ENCODE measurements at places on chromosomes 6 and 20. TPM values are rescaled to one million over a fixed set of nuclear protein-coding genes. Genes with fewer than 3 reads are reported as not detected.

- no peak for DNase-seq
Observed at GRCh38 chr6:128572294-128572693, 51.9 kb upstream of the PTPRK start.

NMBR gene
- total RNA-seq = not detected

DNA sequence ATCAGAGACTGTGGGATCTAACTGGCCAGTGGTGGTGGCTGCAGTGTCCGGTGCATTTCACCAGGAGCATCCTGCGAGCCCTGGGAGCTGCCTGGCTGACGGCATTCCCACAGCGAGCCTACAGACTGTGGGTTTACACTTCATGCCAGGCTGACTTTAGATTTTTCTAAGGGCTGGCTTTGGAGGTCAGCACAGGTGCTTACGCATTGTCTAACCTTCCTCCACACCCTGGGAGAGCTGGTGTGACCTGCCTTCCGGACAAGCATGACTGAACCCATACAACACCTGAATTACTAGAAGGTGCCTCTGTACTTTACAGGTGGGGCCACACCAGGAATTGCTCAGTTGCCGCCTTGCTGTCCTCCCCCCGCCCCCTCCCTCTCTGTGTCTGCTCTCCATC, 96.2 kb downstream of the RREB1 start:
- DNase-seq = no peak

ZNF311 gene
- total RNA-seq = 0.37 TPM

SDCBP2 gene
- 4.4 TPM for total RNA-seq

GRCh38 chr6:7590918-7591302, 912 bp downstream of the SNRNP48 start:
- DNase-seq = peak; percentile 42

DNA sequence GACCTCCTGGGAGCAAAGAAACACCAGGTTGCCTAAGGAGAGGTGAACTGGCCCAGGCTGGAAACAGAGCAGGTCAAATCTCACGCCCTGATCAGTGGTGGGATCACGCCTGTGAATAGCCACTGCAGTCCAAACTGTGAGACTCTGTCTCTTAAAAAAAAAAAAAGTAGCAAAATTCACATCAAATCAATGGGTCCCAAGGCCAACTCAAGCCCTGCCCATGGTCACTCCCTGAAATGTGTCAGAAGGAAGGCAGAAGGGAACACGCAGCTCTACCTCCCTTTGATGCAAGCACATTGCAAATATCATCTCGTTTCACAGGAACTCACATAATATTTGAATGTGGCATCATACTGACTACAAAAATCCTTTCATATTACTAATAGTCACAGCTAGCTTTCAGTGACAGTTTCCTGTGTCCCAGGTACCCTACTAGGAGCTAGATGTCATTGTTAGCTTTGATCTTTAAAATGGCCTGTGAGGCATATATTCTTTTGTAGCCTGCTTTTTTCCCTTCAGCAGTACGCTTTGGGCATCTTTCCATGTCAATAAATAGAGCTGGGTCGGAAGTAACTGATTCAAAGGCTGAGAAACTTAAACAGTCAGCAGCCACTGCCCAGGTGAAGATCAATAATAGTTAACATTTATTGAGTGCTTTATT, 14.4 kb upstream of the TTPAL start:
- DNase-seq = no peak

- DNase-seq = no peak
Observed at GRCh38 chr6:77455271-77455670, 8.0 kb downstream of the HTR1B start.

GRCh38 chr6:34459899-34460593, 5.8 kb upstream of the PACSIN1 start:
- DNase-seq = no peak

- DNase-seq = no peak
Observed at GRCh38 chr6:140360651-140361050, 986.2 kb upstream of the CITED2 start.

DNA sequence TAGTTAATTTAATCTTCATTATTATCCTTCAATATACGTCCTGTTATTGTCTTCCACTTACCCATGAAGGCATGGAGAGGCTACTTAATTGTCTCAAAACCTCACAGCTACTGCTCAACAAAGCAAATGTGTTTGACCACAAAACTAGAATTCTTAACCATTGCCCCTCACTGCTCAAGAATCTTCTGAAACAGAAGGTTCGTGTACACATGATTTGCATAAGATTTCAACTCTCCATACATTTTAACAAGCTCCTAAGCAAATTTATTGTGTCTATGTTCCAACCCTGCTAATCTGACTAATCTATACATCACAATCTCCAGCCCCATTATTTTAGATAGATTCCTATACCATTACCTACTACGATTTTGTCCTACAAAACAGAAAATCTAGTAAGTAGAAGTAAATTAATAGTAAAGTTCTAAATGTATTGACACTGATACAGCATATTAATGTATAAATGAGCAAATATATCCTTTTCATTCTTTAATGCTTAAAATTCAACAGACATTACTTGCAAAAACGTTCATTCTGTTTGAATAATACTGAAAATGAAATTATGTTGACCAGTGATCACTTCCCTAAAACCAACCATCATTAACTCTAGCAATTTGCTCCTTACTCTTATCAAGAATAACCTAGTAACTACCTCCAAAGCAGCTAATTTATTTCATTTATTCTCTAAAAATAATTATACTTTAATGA, 89.7 kb upstream of the RNF217 start:
- DNase-seq = no peak

HCK gene
- total RNA-seq = 14.1 TPM

STX16 gene
- 22.8 TPM for total RNA-seq

IP6K3 gene
- total RNA-seq = 23.8 TPM

DNA sequence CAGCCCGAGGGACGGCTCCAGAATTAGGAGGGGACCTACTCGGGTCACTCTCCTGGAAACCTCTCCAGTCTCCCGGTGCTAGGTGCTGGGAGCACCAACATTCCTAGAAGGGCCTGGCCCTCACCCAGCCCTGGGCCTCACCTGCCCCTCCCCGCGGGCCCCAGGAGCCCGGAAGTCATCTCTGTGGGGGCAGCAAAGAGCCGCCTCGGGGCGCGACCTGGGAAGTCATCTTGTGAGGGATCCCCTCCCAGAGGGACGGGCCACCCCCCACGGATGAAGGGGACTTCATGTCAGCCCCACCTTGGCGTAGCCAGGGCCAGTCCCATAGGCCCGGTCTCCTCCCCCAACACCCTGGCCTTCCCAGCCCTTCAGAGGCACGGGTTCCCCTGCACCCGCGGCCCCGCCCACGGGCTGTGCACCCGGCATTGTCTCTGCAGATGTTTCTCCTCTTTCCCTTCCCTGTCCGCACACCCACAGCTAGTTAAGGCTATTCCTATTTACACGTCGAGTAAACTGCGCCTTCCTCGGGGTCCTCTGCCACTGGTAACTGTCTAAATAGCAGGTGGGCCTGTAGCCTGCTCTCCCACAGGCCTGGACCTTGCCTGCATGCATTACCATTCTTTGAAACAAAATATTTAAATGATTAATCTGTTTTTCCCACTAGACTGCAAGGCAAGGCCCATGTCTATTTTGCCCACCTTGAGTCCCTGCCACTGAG, 896 bp upstream of the RNASET2 start:
- DNase-seq = peak; percentile 60

DNA sequence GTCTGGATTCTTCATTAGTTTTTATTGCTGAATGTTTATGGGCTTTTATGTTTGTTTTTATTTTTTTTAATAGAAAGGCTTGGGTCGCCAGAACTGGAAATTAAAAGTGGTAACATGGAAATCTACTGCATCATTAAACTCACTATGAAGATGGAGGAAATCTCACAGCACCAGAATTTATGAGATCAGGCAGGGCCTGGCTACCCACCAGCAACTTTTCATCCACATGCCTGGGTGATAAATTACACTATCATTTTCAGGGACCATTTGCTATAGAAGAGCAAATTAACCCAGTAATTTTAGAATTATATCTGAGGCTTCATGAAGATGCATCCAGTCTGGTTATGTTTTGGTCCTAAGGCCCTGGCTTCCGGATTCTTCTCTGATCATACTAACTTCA, 57.8 kb upstream of the PLCB4 start:
- DNase-seq = no peak

MYCT1 gene
- 13.4 TPM for total RNA-seq

DNA sequence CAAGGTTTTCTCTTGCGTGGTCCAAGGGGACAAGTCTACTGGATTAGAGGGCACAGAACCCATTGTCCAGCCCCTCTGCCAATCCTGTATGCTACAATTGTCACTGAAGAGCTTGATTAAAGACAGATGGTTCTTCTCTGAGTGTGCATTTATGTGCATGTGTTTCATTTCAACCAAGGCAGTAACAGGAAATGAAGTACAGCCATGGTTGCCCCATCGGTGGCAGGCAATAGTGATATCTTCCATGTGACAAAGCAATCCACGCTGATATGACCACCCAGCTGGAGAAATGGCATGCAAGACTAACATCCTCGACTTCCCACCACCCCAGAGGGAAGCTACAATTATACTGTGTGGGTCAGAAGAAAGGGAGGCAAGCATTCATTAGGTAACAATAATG, 85.5 kb downstream of the UNC5CL start:
- DNase-seq = no peak

GRCh38 chr6:27865850-27866356, 46.3 kb downstream of the OR2B2 start:
- DNase-seq = no peak

GRCh38 chr20:40766790-40767614, 78.0 kb upstream of the MAFB start:
- no peak for DNase-seq

DNA sequence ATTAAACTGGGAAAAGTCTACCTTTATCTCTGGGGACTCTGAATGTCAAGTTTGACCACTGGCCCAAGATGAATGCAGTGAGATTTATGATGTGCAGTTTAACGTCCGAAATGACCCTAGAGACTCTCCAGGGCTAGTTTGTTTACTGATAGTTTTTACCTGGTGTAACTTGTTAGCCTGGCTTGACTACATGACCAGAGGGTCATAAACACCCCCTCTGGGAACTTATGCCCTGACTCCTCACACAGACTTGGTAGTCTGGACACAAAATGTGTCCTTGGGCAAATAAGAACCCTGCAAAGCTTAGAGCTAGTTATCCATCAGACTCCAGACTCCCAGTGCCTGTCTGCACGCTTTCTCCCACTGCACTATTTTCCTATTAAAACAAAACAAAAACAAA, 606.5 kb downstream of the HACE1 start:
- no peak for DNase-seq

SASH1 gene
- total RNA-seq = 36.2 TPM

DEFB124 gene
- total RNA-seq = 0.44 TPM

BTN3A1 gene
- 12.4 TPM for total RNA-seq

HS3ST5 gene
- not detected for total RNA-seq

DNA sequence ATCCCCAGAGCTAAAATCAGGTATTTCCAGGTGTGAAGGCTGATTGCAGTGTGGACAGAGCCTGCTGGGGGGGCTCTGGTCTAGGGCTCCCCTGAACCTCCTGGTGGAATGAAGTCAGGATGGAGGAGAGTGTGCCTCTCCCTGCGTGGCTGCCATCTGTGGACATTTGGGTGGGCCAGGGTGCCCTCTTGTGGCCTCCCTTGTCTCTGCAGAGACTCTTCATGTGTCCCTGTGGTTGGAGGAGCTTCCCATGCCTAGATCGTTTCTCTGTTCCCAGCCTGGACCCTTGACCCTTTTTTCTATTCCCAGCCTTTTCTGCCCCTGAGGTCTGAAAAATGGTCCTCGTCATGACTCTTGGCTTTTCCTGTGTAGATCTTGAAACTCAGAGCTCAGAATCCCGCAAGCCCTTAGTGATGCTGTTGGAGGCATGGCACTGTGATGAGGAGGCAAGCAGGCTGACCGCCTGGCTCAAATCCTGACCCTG, 9.9 kb upstream of the PSMF1 start:
- DNase-seq = peak; percentile 57

GRCh38 chr6:6315660-6316059, 4.8 kb downstream of the F13A1 start:
- DNase-seq = peak; percentile 50

- no peak for DNase-seq
Observed at GRCh38 chr6:2181567-2181966, 63.8 kb downstream of the GMDS start.

CRISP3 gene
- not detected for total RNA-seq

- no peak for DNase-seq
Observed at GRCh38 chr6:99184696-99185095, 164.8 kb downstream of the FAXC start.

DNA sequence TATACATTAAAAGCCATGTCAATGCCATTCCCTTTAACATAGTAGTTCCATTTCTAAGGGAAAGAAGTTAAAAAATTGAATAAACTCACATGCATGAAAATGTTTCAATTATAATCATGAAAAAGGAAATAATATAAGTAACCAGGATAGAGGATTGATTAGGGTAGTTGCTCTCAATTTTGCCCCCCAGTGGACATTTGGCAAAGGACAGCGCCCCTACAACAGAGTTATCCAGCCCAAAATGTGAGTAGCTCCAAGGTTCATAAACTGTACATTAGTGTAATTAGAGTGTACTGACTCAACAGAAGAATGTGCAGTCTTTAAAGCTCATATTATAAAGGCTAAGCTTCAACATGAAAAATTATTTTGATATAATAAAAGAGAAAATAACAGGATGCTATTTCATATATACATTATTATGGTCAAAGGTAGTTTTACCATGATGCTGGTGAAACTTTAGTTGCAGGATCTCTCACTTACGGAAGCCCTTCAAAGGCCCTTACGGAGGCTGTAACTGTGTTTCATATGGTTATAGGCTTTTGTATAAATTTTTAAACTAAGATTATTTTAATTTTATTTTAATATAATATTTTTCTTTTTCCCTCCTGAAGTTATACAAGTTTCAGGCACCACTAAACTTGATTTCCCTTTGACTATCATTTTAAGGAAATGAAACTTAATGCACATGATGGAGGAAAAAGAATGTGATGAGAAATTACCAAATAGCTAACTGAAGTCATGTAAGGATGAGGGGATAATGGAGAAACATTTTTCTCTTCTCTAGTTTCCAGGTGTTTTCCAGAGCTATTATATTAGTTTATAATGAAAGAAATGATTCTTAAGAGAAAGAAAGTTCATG, 403.6 kb downstream of the PLCB1 start:
- DNase-seq = no peak

GRCh38 chr6:149614337-149614736, 34.2 kb downstream of the KATNA1 start:
- DNase-seq = no peak

DNA sequence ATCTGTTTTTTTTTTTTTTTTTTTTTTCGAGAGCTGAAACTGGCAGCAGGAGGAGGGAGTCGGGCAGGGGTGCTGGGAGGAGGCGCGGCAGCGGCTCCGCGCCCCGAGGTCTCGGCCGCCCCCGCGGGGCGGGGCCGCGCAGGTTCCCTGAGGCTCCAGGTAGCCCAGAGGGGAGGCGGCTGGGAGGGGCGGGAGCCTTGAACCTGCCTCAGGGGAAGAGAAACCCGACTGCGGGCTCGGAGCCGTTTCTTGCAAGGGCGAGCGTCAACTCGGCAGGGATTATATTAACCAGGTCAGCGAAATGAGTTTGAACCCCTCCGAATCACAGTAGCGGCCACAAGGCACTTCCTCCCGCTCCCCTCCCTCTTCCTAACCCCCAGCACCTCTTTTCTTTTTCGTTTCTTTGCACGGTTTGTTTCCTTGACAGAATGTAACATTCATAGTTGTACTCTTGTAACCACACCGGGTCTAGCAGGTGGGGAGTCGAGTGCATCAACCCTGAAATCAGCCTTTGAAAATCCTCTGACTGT, 2.0 kb downstream of the MYB start:
- no peak for DNase-seq

GRCh38 chr20:361561-361960, 14.7 kb downstream of the NRSN2 start:
- no peak for DNase-seq

CLDN20 gene
- total RNA-seq = not detected

Measured in left cardiac atrium (tissue), 4 donors.